ENCODE measurements at places on chromosomes 3 and 15.
A peak's percentile ranks its signal among the peaks of the same experiment; 100 is the strongest.

DNA sequence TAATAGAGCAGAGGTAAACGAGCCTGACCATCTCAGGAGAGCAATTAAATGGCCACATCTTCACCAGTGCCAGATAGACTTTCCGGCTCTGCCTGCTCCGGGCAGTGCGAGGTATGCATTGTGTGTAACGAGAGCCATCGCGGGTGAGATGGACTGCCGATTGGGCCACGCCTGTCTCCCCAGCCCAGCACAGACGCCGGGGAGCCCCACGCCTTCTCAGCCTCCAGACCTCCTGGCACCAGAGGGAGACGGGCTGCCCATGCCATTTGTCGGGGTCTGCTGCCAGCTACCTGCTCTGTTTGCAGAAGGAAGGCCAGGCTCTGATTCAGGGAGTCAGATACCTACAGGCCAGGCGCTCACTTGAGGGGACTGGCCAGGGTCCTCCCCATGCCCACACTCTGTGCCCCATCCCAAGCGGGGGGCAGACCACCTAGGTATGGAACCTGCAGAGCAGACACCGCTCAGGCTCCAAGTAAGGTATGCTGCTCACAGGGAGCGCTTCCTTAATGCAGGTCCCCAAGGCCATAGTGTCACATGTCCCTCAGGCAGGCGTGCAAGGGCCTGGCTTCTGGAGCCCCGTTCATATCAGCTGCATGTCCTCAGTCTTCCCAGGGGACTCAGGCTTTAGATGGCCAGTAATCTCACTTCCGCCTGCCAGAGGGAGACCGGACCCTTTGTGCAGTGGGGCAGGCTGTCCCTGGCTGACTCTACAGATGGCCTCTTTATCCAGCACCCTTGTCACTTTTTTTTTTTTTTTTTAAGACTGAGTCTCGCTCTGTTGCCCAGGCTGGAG is 62.2 kb downstream of the DNAJB8 start:
- no peak for DNase-seq

GRCh38 chr3:67648701-67649100 is 5.7 kb downstream of the SUCLG2 start:
- DNase-seq, result no peak

DNA sequence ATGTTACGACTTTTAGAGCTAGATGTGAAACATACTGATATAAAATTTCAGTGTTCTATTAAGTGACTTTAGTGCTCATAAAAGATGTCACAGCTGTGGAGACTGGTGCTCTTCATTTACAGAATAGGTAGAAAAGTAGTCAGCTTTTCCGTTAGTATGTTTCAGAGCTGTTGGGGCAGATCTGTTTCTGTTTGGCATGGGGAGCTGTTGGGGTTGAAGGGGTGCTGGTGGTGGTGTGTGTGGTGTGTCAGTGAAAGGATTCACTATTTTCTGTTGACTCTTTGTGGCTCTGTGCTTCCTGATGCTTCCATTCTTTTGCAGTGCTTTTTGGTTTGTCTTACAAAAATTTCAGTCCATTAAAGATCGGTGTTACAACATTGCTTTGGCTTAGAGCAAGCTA is 3.2 kb downstream of the UBE2E2 start:
- DNase-seq, result no peak

DNA sequence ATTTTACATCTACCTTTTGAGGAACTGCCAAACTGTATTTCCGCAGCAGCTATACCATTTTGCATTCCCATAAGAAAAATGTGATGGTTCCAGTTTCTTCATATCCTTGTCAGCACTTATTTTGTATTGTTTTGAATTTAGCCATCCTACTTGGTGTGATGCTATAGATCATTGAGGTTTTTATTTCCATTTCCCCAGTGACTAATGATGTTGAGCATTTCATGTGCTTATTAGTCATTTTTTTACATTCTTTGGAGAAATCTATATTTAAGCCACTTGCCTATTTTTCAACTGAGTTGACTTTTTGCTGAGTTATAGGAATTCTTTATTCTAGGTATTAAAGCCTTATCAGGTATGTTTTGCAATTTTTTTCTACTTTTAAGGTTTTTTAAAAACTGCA is 347.6 kb upstream of the RARB start:
- no peak for DNase-seq

- DNase-seq, result no peak
Measured at GRCh38 chr3:68483601-68484000, 448.7 kb downstream of the TAFA4 start.

- no peak for DNase-seq
Measured at GRCh38 chr15:101180620-101181307, 71.1 kb downstream of the CHSY1 start.

GRCh38 chr3:184745526-184745925 is 33.7 kb upstream of the MAGEF1 start:
- no peak for DNase-seq

GRCh38 chr3:185928496-185928895 is 9.3 kb downstream of the TRA2B start:
- no peak for DNase-seq

DNA sequence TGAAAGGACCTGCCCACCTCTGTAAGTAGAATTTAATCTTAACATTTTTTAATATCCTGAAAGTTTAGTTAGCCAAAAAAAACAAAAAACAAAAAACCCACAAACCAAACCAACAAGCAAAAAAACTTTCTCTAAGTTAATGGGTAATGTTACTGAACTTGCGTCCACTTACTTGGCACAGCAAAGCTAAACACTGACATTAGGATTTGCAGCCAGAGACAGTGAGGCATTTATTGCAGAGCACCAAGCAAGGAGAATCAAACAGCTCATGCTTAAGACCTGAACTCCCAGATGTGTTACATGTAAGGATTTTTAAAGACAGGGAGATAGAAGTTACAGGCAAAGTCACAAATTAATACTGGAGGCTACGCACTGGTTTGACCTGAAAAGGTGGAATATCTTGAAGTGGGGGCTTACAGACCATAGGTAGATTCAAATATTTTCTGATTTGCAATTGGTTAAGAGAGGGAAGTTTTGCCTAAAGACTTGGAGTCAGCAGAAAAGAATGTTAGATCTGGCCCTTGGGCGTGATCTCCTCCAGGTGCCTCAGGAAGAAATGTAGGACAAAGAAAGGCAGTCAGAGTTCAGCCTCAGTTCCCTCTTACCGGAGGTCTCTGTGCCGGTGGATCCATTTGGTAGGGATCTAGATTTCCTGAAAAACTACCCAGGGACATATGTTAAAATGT is 205.0 kb downstream of the ADAMTSL3 start:
- DNase-seq, result no peak

DNA sequence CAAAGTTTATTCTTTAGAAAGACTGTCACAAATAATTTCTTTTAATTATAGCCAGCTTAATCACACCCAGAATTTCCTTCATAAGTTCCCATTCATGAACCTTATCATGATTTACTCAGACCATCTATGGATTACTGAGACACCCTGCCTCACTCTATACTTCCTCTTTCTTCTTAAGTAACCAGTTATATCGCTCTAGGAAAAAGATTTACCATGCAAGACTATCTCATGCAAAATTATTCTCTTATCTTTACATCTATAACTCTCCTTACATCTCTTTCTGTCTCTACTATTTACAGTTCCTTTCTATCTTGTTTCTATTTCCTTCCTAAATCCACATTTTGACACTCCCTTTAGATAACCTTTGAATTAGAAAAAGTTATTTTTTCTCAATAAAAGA is 316.8 kb downstream of the POLQ start:
- no peak for DNase-seq

DNA sequence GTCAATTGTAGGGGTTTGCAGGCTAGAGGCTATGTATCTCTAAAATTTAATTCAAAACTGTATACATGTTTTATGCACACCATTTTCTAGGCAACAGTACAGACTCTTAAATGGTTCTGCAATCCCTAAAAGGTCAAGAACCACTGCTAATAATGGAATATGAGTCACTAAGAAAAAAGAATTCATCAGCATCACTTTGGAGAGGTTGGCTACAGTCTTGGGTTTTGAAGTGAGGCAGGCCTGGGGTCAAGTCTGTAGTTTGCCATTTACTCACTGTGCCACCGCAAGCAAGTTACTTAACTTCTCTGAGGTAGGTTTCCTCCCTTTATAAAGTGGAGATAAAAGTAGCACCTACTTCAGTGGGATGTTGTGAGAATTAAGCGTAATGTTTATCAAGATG is 33.7 kb downstream of the THRB start:
- no peak for DNase-seq

DNA sequence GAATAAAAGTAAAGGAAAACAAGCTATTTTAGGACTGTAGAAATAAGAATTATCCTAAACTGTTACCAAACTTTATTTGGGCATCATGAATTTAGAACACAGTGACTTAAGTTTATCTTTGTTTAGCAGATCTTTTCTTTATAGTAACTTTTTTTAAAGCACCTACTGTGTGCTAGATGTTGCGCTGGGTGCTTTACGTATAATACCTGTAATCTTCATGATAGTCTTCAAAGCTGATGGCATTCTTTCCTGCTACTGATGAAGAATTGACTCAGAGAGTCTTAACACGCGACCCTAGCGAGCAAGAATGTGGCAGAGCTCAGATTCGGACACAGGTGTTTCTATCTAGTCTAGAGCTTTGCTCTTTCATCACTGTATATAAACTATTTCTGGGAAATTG is 53.9 kb downstream of the CHD2 start:
- no peak for DNase-seq

GRCh38 chr3:57164657-57165573 is at the start of gene IL17RD:
Gene IL17RD, minus strand, starts transcription at chr3:57165353. Its CDS starts 67 bp downstream, at chr3:57165286.
- DNase-seq, result peak; percentile 19

DNA sequence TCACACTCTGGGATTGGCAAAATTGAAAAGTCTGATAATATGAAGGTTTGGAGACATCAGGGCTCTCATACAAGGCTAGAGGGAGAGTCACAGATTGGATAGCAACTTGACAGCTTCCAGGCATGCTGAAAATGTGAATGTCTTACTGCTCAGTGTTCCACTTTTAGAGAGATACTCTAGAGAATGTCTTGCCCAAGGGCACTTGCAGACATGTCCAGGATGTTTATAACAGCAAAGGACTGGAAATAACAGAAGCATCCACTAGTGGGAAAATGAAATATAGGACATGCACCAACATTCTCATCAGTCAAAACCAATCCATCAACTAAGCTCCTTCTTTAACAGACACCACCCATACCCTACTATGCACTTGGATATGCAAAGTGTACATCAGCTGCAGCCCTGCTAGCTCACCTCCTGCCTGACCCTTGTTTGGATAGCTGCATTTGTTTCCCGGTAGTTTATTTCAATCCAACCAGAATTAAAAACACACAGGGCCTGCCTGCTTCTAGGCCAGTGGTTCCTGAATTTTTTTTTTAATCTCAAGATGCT is 101.6 kb upstream of the ARHGEF3 start:
- no peak for DNase-seq

- DNase-seq, result no peak
Measured at GRCh38 chr3:164479978-164480377, 598.3 kb downstream of the SI start.

Measured in CD4-positive, alpha-beta T cell treated with Interleukin-6 at 100 ng/mL for 8 hours (primary cell).